NCI-H2029 treated with DMSO at 0.1 percent for 48 hours (cell line): ENCODE measurements at places on chromosomes 2 and 18.

GRCh38 chr2:62784341-62784740, 78.8 kb downstream of the EHBP1 start:
- no peak for DNase-seq

- no peak for DNase-seq
These were observed 12.5 kb downstream of the FAP start for GRCh38 chr2:162230761-162231160.

- DNase-seq, result no peak
These were observed 3.7 kb downstream of the BCL2 start for GRCh38 chr18:63315876-63316275.

DNA sequence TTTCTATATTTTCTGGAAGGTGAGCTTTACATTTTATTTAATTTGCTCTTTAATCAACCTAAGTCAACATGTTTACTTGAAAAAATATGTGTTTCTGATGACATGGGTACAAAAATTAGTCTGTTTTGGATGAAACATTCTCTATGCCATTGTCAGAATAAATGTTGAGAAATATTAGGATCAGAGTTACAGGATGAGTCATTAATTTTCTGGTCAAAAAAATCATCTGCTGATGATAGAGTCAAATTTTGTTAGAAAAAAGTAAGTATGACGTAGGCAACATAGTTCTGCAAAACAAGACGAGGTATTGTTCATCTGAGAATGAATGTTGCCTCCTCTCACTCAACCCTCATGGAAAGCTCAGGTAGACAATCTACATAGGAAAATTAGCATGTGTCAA, 107.6 kb upstream of the CAVIN2 start:
- no peak for DNase-seq

DNA sequence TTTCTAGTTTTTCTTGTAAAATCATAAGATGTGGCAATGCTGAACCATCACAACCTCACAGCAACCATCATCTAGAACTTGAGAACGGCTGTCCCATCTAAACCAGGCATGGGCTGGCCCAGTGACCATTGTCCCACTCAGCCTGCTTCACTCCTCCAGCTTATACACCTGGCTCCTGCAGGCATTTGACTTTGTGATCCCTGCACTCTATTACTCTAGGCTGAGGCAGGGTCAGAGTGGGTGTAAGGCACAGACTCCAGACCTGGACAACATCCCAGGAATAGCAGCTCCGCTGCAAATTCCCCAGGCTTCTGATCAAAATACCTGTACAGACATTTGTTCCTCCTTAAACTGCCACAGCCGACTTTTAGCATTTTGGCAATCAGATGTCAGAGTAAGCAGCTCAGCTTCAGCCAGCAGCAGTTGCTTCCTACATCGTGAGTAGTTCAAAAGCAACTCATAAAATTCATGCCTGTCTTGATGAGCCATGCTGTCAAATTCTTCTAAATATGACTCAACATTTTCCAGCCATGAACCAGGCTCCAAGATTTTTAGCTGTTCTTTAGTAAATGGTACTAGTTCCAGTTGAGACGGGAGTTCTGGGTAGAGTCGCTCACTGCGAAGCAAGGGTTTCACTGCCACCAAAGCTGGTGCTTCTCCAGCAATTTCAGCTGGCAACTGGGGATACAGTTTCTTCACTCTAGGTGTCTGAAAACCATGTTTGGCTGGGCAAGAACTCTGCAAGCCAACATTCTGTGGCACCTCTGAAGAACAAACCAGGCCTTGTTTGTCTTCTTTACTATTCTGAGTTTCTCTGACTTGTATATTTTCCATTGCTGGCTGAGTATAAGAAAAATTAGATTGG, 12.8 kb downstream of the EPG5 start:
- DNase-seq, result no peak

DNA sequence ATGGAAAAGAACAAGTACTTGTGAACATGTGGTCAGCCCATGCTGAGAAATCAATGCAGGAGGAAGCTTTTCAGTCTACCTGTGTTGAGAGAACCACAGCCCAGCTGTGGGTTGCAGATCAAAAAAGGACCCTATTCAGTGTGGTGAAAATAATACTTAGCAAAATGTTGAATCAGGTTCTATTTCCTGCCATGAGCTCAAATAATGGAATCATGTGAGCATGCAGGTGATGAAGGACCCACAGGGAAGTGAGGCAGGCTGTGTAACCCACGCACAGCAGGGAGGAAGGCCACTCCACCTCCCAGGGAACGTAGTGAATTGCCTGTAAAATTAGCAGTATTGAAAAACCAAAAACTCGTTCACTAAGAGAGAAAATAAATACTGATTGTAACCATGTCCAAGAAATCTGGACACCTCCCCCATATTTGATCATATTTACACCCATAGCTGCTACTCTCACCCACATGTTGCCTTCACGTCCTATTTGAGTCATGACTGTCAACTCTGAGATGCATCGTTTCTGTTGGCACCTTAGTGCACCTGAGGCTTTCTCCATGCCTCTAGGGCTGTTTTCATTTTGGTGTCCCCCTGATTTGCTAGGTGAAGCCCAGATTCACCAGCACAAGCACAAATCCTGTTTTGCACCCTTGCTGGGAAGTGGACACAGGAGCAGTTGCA, 20.5 kb upstream of the BCL2L11 start:
- peak; percentile 1 for DNase-seq

DNA sequence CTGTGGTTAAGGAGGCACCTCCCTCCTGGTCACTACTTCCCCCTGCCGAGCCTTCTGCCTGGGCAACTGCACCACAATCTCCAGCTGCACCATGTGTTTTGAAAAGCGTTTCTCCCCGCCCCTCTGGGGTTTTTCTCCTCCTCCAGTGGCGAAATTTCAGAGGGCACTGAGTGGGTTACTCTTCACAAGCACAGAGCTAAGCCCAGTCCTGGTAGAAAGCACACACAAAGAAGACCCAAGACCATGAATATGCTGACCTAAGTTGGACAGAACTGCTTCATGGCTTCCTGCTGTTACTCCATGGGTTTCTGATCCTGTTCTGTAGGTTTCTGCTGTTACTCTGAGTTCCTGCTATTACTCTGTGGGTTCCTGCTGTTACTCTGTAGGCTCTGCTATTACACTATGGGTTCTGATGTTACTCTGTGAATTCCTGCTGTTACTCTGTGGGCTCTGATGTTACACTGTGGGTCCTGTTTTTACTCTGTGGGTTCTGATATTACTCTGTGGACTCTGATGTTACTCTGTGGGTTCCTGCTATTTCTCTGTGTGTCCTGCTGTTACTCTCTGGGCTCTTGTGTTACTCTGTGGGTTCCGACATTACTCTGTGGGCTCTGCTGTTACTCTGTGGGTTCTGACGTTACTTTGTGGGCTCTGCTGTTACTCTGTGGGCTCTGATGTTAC, 216.6 kb downstream of the RTP5 start:
- DNase-seq, result no peak

DNA sequence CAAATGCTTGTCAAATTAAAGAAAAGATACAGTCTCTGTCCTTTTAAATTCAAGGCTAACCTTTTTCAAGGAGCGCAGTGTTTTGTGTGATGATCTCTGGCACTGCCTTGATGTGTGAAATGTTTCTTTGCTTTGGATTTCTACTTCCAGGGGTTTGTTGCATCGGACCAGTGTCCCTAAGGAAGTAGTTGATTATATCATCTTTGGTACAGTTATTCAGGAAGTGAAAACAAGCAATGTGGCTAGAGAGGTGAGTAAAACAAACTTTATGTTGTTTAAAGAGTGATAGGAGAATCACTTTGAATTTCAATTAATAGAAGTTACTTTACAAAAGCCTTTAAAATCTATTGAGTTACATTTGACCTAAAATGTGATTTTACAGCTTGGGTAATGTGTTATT, 28.8 kb downstream of the HADHB start:
- no peak for DNase-seq

GRCh38 chr2:32835148-32835547, 111.6 kb upstream of the LTBP1 start:
- no peak for DNase-seq

DNA sequence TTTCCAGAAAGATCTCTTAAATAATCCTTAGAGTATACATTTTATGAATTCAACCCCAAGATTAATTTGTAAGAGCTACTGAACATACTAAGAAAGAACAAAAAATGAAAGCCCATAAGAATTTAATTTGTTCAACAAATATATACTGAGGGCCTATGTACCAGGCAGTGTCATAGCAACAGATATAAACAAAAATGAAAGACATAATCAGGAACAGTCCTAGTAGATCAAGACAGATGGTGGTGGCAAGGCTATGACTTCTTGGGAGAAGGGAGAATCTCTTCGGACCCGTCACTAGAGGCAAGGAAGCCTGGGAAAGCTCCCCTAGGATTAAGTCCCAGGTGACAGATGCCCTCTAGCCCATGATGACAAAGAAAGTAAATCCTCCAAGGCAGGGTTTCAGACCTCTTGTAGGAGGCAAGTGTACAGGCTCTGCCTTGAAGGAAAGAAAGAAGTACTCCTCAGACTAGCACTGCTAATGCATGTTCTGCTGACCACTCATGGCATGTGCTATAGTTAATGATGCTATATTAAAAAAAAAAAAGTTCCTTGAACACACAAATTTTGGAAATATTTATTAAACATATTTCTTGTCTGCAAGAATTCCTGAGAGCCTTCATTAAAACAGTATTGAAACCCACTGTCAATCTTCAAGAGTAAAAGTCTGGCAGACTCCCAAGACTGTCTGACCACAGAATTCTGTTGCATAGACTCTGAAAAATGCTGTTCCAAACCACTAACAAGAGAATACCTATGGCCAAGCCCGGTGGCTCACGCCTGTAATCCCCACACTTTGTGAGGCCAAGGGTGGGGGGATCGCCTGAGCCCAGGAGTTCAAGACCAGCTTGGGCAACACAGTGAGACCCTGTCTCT, 31.5 kb downstream of the NOL10 start:
- DNase-seq, result no peak
